ENCODE measurements at places on chromosomes 1 and 21.
A peak's percentile ranks its signal among the peaks of the same experiment; 100 is the strongest.

GRCh38 chr21:41865002-41865777 is 14.0 kb downstream of the PRDM15 start:
- peak; percentile 43 for DNase-seq

GRCh38 chr1:11337580-11338073 is 64.6 kb downstream of the UBIAD1 start:
- peak; percentile 28 for DNase-seq

DNA sequence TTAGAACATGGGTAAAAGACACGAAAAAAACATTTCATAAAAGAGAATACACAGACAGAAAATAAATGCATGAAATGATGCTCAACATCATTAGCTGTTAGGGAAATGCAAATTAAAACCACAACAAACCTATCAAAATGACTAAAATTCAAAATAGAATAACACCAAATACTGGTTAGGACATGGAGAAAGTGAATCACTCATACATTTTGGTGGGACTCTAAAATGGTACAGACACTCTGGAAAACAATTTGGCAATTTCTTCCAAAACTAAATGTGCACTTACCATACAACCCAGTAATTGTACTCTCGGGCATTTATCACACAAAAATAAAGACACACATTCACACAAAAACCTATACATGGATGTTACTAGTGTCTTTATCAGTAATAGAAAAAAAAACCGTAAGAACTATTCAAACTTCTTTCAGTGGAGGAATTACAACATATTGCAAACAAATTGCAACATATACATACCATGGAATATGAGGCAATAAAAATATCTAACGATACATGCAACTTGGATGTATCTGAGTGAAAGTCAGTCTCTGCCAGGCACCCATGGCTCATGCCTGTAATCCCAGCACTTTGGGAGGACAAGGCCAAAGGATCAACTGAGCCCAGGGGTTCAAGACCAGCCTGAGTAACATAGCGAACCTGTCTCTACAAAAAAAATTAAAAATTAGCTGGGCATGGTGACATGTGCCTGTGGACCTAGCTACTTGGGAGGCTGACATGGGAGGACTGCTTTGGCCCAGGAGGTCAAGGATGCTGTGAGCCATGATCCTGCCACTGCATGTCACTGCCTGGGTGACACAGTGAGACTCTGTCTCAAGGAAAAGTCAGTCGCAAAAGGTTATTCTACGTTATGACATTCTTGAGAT is 19.6 kb downstream of the HSF2BP start:
- no peak for DNase-seq

- DNase-seq, result no peak
Measured at GRCh38 chr1:70717656-70718055, 306.6 kb downstream of the CTH start.

DNA sequence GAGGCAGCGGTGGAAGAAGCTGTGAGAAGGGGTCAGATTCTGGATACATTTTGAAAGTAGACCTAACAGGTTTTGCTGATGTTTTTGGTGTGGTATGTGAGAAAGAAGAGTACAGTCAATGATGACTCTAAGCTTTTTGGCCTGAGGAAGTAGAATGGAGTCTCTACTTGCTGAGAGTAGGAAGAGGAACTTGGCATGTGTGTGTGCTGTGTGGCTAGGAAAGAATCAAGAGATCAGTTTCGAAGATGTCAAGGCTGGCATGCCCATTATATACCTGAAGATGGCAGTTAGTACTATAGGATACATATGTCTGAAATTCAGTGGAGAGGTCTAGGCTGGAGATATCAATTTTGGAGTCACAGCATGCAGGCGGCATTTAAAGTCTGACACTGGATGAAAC is 64.4 kb downstream of the MAB21L3 start:
- no peak for DNase-seq

DNA sequence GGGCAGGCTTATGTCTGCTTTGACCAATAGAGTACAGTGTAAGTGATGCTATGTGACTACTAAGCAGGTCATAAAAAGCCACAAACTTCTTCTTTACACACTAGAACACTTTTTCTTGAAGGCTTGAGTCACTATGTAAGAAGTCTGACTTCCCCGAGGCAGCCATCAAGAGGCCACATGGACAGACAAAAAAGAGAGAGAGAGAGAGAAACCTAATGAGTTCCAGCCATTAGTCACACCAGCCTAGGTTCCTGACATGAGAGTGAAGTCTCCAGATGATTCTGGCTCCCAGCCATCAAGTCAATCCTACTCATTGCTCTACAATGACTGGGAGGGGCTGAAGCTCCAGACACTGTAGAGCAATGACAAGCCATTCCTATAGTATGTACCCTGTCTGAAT is 101.4 kb downstream of the LHX9 start:
- no peak for DNase-seq

DNA sequence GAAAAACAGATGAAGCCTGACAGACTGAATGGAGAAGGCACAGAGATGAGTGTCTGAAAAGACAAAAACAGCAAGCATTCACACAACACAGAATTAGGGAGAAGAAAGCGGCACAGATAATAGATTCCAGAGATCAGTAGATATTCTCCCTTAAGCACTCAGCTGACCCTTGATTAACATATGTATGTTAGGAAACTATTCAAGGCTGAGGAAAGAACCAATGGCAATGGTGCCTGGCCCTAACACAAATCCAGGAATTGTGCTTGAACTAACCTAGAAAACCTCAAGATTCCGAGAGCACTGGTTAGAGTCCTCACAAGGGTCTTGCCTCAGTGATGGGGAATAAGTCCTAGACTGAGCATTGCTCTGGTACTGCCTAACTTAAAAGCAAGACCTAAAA is 30.9 kb downstream of the KCNT2 start:
- DNase-seq, result no peak

- no peak for DNase-seq
Measured at GRCh38 chr21:43578677-43579303, 80.5 kb downstream of the HSF2BP start.

GRCh38 chr1:82399093-82399492 is 598.4 kb downstream of the ADGRL2 start:
- DNase-seq, result no peak

DNA sequence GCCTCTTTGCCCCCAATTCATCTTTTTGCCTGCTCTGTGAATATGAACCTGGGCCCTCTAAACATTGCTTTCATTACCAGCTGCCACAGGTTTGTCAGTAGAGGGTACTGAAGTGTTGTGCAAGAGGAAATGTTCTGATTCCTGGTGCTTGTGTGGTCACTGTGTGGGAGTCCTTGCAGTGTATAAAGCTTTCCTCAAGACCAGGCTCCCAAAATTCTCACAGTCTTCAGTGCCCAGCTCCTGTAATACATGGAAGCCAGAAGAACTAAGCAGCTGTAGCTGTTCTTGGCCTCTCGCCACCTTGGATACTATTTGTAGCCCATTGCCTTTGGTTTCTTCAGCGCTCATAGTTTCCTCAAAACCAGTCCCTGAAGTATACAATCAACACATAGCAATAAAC is 1046.2 kb downstream of the BRINP3 start:
- no peak for DNase-seq

GRCh38 chr21:42475036-42475435 is 21.0 kb downstream of the RSPH1 start:
- no peak for DNase-seq

- DNase-seq, result no peak
Measured at GRCh38 chr1:153513023-153513422, 22.8 kb downstream of the S100A6 start.

GRCh38 chr1:55463814-55464475 is 248.8 kb upstream of the USP24 start:
- DNase-seq, result peak; percentile 68

DNA sequence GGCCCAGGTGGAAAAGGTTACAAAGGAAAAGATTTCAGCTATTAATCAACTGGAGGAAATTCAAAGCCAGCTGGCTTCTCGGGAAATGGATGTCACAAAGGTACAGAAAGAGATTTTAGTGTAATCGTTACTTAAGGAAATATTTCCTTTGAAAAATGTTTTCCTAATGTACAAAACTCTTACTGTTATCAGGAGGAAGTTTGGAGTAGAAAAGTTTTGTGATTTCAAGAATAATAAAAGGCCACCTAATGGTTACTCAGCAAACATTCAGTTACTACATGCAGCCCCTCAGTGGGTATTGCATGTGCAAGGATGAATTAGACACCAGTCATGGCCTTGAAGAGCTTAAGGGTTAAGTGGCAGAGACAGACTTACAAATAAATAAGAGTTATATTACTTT is 85.2 kb downstream of the SDCCAG8 start:
- DNase-seq, result no peak

DNA sequence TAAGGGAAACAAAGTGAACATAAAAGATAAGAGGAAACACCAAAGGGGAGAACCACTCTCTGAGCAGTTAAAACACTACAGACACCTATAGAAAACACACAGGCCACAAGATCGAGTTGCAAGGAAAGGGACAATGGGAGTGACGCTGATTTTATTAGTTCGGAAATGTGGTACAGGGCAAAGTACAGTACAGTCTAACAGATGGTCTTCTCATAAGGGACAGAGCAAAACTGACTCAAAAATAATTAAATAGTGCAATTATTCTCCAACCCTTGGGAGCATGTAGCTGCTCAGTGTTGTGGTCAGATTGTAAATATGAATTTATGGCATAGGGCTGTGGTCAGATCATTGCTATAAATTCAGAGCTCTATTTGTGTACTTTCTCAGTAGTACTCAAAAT is 352.0 kb downstream of the USH2A start:
- DNase-seq, result no peak

GRCh38 chr1:169115891-169116585 is 9.5 kb downstream of the ATP1B1 start:
- no peak for DNase-seq

DNA sequence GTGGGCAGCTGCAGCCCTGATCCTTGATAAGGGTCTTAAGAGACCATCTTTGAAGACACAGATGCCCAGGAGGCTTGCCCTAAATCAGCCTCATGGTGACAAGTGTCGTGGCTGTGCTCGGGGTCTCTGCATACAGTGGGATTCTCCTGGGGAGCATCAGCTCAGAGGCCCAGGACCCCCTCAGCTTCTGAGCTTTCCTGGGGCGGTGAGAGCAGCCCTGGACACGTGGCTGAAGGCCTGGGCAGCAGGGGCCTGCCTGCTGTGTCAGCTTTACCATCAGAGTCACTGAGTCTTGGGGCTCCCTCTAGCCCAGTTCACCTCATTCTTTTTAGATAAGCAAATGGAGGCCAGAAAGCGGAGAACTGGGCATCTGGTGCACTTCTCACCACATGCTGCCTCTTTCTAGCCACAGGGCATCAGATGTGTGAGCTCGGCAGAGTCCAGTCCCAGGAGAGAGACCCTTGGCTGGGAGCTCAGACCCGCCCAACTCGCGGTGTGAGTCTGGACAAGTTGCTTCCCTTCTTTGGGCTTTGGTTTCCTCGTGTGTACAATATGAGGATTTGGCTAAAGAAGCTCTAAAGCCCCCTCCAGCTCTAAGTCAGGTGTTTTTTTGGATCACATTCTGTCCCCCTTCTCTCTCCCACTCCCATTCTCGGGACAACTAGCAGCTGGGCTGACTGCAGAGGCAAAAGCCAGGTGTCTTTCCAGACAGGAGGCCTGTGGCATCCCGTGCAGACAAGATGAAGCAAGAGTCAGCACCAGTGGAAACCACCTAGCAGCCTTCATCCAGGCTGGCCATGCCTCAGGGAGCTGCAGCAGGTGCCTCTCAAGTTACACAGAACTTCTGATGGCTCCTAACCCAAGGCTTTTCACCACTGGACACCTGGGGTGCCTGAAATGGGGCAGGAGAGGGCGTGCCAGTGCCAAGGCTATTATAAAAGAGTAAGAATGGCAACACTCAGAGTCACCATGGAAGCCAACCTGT is 119.1 kb downstream of the KCNN3 start:
- DNase-seq, result no peak

DNA sequence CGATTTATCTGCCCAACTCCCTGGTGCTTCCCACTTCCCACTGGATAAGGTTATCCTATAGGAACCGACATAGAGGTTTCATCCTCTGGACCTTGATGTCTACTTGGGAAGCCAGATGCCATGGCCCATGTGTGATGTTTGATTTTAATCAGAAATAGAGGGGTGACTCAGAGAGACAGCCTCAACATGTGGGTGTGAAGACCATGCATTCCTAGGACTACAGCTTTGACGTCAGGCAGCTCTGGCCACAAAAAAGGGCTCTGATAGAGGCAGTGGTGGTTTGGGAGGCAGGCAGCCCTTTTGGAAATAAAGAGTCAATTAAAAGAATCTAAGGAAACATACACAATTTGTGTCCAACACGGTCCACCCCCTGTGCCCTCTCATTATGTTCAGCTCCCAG is 5.2 kb upstream of the SH2D2A start:
- DNase-seq, result no peak

GRCh38 chr1:19009882-19010321 is 53.4 kb upstream of the IFFO2 start:
- DNase-seq, result no peak

DNA sequence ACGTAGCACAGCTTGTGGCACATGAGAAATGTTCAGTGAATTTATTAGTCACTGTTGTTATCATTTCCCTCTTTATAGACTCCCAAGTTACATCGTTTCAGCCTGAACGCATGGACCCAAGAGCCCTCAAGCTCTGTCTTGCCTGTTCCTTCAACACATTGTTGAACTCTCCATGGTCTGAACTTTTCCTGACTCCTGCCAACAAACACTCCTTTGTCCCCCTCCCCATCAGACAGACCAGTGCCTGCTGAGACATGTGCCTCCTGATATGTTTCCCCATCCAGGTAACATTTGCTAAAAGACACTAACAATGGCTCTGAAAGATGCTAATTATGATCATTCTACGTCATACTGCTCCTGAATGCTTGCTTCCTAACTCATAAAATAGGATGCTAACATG is 108.7 kb upstream of the NFIA start:
- DNase-seq, result no peak

- no peak for DNase-seq
Measured at GRCh38 chr21:44706026-44706705, 5.2 kb downstream of the TSPEAR start.

Measured in tibial artery (tissue), 4 donors.